ENCODE measurements at places on chromosomes 1 and 21.

- DNase-seq, result no peak
Observed at GRCh38 chr1:34866762-34867109, 7.2 kb upstream of the SMIM12 start.

DNA sequence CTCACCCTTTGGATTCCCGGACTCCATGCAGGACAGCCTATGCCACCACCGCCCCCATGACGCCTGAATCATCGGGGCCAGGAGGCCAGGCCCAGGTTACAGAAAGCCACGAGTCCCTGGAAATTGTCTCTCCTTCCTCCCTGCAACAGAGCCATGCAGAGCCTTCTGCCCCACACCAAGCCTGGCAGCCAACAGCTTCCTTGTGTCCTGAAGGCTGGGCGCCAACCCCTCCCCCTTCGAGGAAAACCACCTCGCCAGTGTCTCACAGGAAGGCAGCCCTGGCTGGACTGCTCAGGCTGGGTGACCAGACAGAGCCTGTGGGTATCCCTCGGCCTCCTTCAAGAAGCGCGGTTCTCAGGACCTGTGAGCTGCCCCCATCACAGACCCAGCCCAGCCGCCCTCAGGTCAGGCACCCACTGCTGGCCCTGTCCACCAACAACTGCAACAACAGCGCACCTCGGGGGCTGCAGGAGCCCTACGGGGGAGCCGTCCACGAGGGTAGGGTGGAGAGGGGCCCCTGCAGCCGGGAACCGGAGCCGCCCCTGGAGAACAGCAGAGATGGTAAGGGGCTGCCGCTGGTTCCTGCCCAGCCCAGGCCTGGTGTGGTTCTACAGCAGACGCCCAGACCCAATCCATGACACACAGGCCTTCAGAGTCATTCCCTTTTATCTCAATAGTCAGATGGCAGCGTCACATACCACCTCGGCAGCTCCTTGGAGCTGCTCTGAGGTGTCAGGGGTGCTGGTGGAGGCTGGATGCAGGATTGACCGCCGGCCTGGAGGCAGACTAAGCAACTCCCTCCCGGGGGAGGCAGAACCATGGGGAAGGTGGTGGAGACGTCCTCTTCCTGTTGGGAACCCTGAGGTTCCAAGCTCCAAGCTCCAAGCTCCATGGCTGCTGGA is 23.7 kb downstream of the KIAA1614 start:
- DNase-seq, result no peak

GRCh38 chr1:26335774-26336476 is 18.0 kb downstream of the CRYBG2 start:
- no peak for DNase-seq

- DNase-seq, result no peak
Observed at GRCh38 chr1:6365047-6365446, 28.5 kb downstream of the ACOT7 start.

GRCh38 chr1:117675907-117676430 is 70.1 kb downstream of the TENT5C start:
- no peak for DNase-seq
